Activated CD4-positive, alpha-beta T cell treated with anti-CD3 and anti-CD28 coated beads for 4 hours (primary cell): ENCODE measurements at places on chromosomes 5 and 9.

GRCh38 chr5:146426853-146427618, 20.1 kb upstream of the TCERG1 start:
- DNase-seq, result no peak

- DNase-seq, result no peak
These were observed 68.4 kb upstream of the NR3C1 start for GRCh38 chr5:143471666-143472464.

DNA sequence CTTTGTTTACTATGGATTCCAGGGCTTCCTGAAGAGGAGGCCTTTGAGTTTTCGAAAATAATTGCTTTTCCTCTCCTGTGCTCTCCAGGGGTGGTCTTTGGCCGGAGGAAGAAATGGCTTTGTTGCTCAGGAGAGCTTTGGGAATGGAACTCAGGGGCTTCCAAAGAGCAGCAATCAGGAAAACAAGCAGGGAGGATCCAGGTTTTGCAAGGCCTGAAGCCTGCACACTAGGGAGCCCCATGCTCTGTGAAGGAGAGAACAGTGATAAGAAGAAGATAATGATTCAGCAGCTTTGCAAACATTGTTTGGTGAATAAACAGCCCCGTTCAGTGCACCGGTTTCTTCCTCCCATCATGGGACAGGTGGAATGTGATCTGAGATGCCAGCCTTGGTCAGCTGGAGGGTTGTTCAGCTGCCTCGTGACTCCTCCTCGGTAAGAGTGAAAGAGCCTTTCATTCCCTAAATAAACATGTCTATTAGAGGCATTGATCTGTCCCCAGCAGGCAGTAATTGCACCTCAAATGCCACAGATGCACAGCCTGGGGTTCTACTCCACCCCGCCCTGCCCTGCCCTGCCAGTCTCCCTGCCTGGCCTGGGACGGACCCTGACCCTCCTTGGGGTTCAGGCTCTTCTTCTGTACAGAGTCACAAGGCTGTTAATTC, 11.5 kb upstream of the ALDH1B1 start:
- no peak for DNase-seq

- no peak for DNase-seq
These were observed 257.6 kb upstream of the ADAMTSL1 start for GRCh38 chr9:18216376-18216775.

DNA sequence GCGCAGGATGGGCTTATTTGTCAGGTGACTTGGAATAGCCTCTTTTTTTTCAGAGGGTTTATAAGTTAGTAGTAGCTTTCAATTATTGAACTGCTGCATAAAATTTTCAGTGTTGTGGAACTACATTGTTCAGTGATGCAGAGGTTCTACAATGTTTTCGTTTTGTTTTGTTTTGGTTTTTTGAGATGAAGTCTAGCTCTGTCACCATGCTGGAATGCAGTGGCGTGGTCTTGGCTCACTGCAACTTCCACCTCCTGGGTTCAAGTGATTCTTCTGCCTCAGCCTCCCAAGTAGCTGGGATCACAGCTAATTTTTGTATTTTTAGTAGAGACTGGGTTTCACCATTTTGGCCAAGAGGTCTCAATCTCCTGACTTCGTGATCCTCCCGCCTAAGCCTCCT, 22.0 kb downstream of the NUP188 start:
- no peak for DNase-seq

GRCh38 chr5:88829775-88830174, 53.2 kb downstream of the MEF2C start:
- no peak for DNase-seq

DNA sequence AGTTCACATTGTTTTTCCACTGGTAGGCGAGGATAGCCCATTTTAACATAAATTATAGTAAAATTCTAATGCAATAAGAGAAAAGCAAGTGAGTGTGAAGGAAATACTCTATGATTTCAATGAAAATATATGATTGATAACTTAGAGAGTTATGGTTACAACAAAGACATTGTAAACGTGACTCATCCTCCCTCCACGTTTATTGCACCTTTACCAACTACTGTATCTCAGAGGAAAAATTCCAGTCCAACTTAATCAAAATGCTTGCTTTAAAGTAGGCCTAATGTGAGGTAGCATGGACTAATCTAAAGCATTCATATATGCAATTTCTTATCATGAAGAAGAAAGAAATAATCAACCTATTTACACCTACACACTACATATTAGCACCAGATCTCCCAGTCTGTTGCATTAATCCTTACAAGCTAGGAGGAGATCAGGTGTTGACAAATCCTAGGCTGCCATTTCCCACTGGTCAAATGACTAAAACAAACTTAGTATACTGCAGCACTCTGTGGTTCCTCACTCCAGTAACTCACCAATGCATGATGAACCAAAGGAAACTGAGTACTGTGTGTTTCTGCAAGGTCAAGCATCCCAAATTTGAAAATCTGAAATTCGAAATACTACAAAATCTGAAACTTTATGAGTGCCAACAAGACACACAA, 41.7 kb downstream of the ECPAS start:
- DNase-seq, result no peak

DNA sequence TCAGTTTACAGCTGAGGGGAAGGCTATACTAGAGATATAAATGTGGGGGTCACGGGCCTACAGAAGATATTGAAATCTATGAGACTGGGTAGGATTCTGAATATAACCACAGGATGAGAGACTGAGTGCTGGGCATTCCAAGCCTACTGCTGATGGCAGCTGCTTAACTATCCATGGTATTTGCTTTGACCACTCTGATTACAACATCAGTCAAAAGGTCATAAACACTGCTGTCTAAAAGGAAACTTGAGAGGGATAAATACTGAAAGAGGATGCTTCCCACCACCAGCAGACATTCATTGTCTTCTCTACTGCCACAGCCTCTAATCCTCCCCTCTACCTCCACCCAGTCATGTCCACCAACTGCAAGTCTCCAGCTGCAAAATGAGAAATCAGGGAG, 3.8 kb downstream of the ZNF622 start:
- DNase-seq, result no peak

- DNase-seq, result no peak
These were observed 77.5 kb upstream of the OLFM1 start for GRCh38 chr9:135009794-135010585.

- no peak for DNase-seq
These were observed 156.8 kb downstream of the MACROH2A1 start for GRCh38 chr5:135242021-135242865.

DNA sequence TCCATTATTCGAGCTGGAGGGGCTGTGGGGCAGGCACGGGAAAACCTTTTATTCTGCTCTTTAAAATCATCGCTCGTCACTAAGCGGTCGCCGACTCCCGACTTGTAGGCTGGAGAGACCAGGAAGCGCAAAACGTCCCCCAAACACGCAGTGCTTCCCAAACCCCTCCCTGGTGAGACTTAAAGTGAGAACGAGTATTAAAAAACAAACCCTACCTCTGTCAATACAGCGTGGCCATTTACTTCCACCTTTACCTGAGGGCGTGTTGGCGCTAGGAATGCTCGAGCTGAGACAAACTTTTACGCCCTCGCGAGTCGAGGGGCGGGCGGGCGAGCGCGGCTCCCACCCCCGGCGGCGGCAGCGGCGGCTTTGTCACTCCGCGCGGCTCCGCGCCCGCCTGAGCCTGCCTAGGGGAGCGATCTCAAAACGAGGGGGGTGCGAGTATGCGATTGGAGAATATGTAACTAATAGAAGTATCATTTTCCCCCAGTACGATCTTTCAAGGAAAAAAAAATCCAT, at the start of gene NR2F1-AS1:
NR2F1-AS1 (minus strand) TSS at position 293 of the 519 bp plus-strand sequence.
- DNase-seq, result no peak

DNA sequence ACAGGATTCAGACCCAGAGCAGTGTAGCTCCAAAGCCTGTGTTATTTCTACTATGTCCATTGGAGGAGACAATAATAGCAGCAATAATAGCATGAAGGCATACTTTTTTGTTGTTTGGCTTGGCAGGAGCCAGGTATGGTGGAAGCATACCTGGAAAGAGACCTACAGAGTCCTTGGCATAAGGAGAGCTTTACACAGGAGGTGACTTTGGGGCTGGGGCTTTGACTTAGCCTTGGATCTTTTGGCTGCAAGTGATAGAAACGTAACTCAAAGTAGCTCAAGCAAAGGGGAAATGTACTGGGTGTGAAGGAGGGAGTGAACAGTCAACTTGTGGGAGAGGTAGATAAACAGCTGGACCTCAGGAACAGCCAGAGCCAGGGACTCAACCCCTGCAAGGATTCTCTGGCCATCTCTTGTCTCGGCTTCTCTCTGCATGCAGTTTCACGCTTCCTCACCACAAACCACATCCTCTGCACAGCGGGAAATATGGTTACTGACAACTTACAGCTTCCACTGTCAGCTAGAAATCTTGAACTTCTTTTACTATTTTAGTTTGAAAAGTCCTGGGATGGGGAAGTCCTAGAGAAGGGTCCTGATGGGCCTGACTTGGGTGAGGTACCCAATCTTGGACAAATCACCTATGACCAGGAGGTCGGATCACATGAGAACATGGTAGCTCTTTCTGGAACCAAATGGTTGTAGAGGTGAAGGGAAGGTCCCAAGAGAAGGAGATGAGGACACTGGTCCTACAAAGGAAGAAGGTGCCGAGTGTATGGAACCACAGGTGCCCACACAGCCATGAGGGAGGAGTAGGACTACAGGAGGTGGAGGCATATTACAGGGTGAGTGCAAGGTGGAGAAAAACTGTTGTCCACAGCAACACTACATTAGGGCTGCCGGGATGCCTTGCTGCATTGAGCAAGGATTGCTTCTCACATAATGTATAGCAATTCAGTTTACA, 47.0 kb upstream of the TGFBR1 start:
- DNase-seq, result peak; percentile 48

- DNase-seq, result no peak
These were observed 14.5 kb upstream of the TAL2 start for GRCh38 chr9:105647595-105648349.

DNA sequence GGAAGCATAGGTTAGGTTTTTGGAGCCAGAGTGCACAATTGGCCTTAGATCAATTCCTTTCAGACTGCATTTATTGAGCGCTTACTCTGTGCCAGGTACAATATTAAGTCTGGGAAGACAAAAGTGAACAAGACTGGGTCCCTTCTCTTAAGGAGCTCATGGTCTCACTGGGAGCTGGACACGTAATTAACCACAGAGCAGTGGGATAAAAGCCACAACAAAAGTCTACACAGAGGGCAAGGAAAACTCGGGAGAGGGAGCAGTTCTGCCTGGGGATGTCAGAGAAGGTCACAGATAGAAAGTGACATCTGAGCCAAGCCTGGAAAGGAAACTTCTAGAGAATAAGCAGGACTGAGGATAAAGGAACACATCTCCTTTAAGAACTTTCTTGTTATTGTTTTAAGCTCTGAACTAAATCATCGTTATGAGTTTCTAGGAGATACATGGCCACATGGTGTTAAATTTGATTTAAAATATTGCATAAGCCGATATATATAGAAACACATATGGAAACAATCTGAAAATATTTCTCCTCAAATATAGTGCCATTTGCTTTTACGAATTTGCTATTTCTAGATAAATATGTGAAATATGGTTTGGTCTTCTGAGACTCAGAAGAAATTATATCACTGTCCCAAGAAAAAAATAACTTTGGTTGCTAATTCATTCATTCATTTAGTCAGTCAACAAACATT, 40.1 kb upstream of the PDE8B start:
- DNase-seq, result no peak

DNA sequence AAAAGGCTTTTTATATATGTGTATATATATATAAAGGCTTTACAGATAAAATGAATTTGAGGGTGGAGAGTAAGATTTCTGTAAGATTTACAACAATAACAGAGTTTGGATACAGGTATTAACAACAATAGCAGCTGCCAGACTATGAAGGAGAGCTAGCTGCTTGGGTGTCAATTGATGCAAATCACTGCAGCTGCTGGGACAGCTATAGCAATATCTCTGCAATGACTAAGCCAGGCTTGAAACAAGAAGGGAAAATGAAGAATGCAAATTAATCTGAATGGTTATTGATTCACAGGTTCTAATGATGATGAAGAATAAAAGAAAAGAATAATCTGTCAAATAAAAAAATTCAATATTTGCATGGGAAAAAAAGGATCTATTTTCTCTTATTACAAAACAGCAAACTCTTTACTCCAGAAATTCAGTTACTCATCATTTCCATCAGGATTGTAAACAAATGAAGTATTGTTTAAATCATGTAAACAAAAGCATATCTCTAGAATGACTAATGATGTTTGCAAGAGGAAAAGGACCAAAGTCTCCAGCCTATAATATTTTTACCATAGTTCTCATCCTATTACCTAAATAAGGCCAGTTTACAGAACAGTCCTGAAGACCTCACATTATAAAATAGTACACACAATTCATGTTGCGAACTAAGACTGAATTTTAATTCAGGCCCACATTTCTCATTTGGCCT, 219.0 kb downstream of the HTR1A start:
- DNase-seq, result no peak

GRCh38 chr9:72187121-72187695, 38.0 kb downstream of the GDA start:
- no peak for DNase-seq

DNA sequence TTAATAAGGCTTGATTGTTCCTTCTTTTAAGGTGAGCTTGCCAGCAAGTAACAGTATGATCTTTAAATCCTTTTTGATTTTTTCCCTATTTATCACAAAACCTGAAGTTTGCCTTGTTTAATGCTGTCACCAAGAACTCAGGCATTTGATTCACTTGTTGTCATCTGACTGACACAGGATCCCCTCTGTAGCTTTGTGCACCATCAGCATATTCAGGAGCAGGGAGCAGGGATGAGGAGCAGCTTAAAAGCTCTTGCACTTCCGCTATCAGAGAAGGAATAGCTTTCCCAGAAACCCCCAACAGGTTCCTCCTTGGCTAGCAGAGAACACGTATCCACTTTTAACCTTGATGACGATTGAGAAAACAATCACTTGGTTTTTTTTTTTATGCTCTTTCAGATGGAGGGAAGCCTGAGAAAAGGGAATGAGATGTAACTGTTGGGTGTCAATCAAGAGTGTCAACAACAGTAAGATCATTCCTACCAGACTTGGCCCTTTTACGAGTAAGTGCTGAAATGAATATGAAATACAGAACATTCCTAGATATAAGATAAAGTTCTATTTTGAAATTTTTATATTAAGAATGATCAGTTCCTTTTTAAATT, 433.1 kb upstream of the CDH18 start:
- no peak for DNase-seq

GRCh38 chr5:179194941-179195381, 134.8 kb downstream of the ZNF354C start:
- no peak for DNase-seq

DNA sequence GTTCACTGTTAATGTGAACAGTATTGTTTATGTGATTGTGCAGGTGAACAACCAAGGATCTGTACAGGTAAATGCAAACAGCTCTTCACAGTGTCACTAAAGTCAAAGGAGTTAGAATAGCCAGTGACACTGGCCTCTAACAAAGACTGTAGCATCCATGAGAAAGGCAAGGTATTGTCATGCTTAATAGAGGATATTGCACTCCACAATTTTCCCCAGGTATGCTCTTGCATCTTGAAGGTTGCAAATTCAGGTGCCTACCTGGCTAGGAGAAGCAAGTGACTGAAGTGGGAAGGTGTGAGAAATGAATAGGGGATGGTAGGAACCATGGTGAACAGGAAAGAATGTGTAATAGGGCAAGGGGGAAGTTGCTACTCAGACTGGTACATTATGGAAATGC, 101.2 kb upstream of the EFNA5 start:
- no peak for DNase-seq
